Metanephros (tissue), 2 donors: ENCODE measurements at places on chromosomes 6 and 20. TPM values are rescaled to one million over a fixed set of nuclear protein-coding genes. Genes with fewer than 3 reads are reported as not detected.

APCDD1L gene
- total RNA-seq: 11.4 TPM

CRYBG1 gene
- 28.1 TPM for total RNA-seq

SNX9 gene
- total RNA-seq: 32.1 TPM

HCK gene
- total RNA-seq: 11.8 TPM

RBM24 gene
- 48.2 TPM for total RNA-seq

GPX5 gene
- not detected for total RNA-seq

OPN5 gene
- 0.64 TPM for total RNA-seq

LST1 gene
- total RNA-seq: 12.3 TPM

IP6K3 gene
- 11.6 TPM for total RNA-seq

ZFP57 gene
- total RNA-seq: not detected

RNF217 gene
- total RNA-seq: 33.4 TPM

SUPT3H gene
- total RNA-seq: 16.6 TPM

ECT2L gene
- total RNA-seq: 0.06 TPM

TTK gene
- 8.5 TPM for total RNA-seq

RHAG gene
- total RNA-seq: 6.7 TPM

TCF15 gene
- total RNA-seq: 2.0 TPM

CNKSR3 gene
- total RNA-seq: 25.0 TPM

ENPP3 gene
- total RNA-seq: 6.5 TPM

GNMT gene
- 0.76 TPM for total RNA-seq

C6orf58 gene
- total RNA-seq: not detected

ARMH2 gene
- not detected for total RNA-seq

BCKDHB gene
- total RNA-seq: 44.6 TPM

YIPF3 gene
- 83.7 TPM for total RNA-seq

B3GAT2 gene
- 0.29 TPM for total RNA-seq

HTR1E gene
- 0.93 TPM for total RNA-seq

KATNA1 gene
- 17.5 TPM for total RNA-seq

NKX2-4 gene
- total RNA-seq: not detected

GPLD1 gene
- 3.9 TPM for total RNA-seq

WFDC10B gene
- total RNA-seq: not detected

SRMS gene
- 0.12 TPM for total RNA-seq

ID4 gene
- 126 TPM for total RNA-seq

PAX1 gene
- 0.23 TPM for total RNA-seq

PGBD1 gene
- 6.4 TPM for total RNA-seq

NNAT gene
- total RNA-seq: 39.2 TPM

CRIP3 gene
- total RNA-seq: 2.6 TPM

BACH2 gene
- 15.6 TPM for total RNA-seq

IRF4 gene
- total RNA-seq: 2.2 TPM

CRISP2 gene
- 0.18 TPM for total RNA-seq

MYL9 gene
- 19.2 TPM for total RNA-seq

SCUBE3 gene
- total RNA-seq: 26.9 TPM

WFDC2 gene
- 77.5 TPM for total RNA-seq

BCLAF1 gene
- total RNA-seq: 139 TPM

CEP162 gene
- total RNA-seq: 8.8 TPM

BMP2 gene
- 24.1 TPM for total RNA-seq

NT5E gene
- total RNA-seq: 6.8 TPM

CALHM4 gene
- total RNA-seq: not detected

CRISP3 gene
- 0.88 TPM for total RNA-seq

SLC13A3 gene
- total RNA-seq: 13.5 TPM

SH3BGRL2 gene
- 25.2 TPM for total RNA-seq

CDKN1A gene
- 27.4 TPM for total RNA-seq

ERVFRD-1 gene
- not detected for total RNA-seq

B3GALT4 gene
- 7.9 TPM for total RNA-seq
